ENCODE measurements at places on chromosomes 7 and 10.

- no peak for DNase-seq
Observed at GRCh38 chr7:46738796-46739195, 817.7 kb upstream of the IGFBP3 start.

DNA sequence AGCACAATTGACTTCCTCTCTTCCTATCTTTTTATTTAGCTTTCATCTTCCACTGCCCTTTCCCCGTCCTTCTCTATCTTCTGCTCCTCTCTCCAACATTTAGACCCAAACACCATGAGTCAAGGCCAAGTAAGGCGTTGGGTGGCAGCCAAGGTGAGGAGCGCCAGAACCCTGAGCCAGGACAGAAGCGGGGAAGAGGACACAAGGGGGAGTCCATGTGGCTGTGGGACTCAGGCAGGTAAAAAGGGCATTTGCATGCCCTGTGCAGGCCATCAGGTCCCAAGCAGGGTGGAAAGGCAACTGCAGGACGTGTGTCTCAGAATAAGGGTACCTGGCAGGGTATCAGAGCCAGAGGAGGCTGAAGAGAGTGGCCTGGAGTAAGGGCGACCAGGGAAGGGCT is 192.4 kb upstream of the PFKP start:
- DNase-seq: no peak

- no peak for DNase-seq
Observed at GRCh38 chr7:2608921-2609411, 22.8 kb upstream of the TTYH3 start.

GRCh38 chr7:37901890-37902524 is 14.6 kb downstream of the SFRP4 start:
- no peak for DNase-seq

GRCh38 chr10:3829156-3830050 is 44.4 kb upstream of the KLF6 start:
- no peak for DNase-seq

DNA sequence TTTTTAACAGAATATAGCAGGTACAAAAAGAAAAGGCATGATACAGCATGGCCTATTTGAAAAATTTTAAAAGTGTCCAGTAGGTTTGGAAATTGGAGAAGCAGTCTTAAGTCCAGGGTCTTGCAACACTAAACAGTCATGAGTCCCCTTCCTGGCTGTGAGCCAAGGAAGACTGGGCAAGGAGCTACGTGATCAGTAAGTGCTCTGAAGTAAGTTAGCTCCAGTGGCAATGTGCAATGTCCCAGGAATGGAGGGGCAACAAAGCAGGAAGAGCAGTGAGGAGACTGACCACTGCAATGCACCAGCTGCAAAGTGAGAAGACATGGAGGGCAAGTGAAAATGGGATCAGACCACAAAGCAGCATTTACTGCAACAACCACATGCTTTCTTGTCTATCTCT is 72.9 kb upstream of the GRID1 start:
- no peak for DNase-seq

DNA sequence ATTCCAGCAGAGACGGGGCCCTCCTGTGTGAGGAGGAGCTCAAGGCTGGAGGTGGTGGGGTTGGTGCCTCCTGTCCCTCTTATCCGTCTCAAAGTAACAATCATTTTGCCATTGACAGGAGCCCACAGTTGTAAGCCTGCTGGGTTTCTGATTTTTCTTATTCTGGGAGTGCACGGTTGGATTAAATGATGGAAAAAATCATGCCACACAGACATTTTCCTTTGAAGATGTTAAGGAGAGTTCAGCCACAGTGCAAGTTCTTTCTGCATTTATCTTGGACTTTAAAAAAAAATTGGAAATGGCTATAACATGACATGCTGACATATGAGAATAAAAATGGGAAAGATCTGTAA is 8.4 kb upstream of the LYZL1 start:
- DNase-seq: no peak

DNA sequence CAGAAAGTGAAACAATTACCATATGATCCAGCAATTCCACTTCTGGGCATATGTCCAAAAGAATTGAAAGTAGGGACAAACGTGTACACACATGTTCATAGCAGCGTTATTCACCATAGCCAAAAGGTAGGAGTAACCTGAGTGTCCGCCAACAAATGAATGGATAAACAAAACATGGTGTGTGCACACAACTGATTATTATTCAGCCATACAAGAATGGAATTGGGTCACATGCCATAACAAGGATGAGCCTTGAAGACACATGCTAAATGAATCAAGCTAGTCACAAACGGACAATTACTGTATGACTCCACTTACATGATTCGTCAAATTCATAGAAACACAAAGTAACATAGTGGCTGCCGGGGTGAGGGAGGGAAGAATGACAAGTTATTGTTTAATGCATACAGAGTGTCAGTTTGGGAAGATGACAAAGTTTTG is 4.1 kb upstream of the OIT3 start:
- no peak for DNase-seq

GRCh38 chr7:152911922-152912321 is 152.4 kb downstream of the ACTR3B start:
- no peak for DNase-seq

Measured in esophagus squamous epithelium (tissue), 5 donors.